ENCODE measurements at places on chromosomes 12 and 14.

- no peak for DNase-seq
Measured at GRCh38 chr14:23566112-23566777, 1.3 kb downstream of the AP1G2 start.

DNA sequence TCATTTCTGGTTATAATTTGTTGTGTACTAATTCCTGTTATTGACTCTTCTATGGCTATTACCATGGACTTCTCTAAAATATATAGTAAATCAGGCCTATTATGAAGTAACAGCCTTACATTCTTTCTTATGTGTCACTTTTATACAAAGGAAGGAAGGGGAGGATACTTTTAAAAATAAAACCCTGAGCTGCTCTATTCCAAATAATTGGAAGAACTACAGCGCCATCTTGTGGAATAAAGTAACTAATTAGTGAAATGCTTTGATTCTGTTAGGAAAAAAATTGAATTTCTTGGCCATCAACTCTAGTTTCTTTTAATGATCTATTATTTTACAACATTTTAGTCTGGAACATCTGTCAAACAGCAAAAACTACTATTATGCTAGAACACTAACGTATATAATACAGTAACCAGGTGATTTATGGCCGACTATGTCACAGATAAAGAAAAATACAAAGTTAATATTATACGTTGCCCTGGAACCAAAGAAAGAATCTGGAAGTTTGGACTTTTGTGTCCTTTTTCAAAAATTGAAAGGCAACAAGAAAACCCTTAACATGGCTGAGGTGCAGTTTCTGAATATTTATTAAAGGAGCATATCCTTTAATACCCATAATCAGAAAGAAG, 55.0 kb upstream of the NELL2 start:
- DNase-seq: peak; percentile 73

DNA sequence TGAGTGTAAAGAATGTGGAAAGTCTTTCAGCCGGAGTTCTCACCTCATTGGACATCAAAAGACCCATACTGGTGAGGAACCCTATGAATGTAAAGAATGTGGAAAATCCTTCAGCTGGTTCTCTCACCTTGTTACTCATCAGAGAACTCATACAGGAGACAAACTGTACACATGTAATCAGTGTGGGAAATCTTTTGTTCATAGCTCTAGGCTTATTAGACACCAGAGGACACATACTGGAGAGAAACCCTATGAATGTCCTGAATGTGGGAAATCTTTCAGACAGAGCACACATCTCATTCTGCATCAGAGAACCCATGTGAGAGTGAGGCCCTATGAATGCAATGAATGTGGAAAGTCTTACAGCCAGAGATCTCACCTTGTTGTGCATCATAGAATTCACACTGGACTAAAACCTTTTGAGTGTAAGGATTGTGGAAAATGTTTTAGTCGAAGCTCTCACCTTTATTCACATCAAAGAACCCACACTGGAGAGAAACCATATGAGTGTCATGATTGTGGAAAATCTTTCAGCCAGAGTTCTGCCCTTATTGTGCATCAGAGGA, 25.1 kb upstream of the ZNF268 start:
- no peak for DNase-seq

DNA sequence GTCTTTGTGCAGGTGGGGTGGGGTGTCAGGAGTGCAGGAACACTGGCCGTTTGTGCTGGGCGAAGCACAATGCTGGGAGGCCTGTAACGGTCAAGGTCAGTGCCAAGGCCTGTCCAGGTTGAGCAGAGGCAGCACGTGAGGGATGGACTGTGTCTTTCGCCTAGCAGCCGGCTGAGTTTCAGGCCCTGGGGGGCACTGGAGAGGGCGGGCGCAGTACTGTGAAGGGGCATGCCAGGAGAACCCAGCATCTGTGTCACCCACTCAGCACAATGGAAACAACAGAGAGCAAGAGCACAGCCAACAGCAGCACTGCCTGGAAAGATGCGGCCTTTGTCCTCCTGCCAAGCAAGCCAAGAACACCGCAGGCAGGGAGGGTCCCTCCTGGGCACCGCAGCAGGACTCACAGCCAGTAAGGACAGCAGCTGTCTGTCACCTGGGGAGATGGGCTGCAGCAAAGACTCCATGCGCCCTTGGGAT, 25.2 kb downstream of the SLC25A47 start:
- no peak for DNase-seq

DNA sequence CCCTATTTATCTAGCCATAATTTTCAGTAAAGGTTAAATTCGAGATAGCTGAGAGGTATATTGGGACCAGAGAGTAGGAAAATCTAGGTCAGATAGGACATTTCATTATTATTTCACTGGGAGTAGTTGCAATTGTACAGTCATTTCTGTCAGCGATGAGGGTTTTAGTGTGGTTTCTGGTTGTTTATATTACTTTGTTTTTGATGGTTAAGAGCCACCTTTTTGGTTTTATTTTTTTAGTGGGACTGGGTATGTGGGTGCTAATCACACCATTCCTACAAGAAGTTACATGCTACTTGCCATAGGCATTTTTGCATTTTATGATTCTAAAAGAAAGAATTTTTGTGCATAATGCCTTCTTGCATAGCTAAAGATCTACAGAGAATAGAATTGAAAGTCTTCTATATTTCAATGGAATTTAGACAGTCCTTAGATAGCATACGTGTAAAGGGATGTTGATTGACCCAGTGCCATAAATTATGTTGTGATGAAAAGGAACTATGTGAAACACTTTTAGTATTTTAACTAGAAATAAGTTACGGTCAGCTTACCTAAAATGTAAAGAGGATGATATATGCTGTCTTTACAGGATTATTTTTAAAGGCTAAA, 85.2 kb downstream of the KTN1 start:
- DNase-seq: no peak
